Stimulated activated CD8-positive, alpha-beta memory T cell treated with anti-CD3 and anti-CD28 coated beads, Interleukin-4, amount 100 ng/mL, for 24 hours (primary cell): ENCODE measurements at places on chromosomes 6 and 20.

DNA sequence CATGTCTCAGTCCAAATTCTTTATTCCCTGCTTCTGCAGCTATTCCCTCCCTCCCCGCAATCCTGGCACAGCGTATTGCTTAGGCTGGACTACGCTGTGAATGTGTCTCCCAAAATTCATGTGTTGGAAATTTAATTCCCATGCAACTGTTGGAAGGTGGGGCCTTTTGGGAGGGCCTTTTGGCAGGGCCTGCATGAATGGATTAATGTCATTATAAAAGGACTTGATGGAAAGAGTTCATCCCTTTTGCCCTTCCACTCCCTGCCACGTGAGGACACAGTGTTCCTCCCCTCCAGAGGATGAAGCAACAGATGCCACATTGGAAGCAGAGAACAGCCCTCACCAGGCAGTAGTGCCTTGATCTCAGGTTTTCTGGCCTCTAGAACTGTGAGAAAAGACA lies 20.4 kb upstream of the NOTCH4 start:
- DNase-seq, result no peak

GRCh38 chr6:34522761-34523160 lies 33.4 kb downstream of the SPDEF start:
- DNase-seq, result no peak

GRCh38 chr20:19658137-19658536 lies 99.9 kb upstream of the RIN2 start:
- DNase-seq, result no peak

GRCh38 chr6:10405513-10405900 lies 9.4 kb downstream of the TFAP2A start:
- DNase-seq, result no peak

GRCh38 chr20:48674461-48674860 lies 153.3 kb downstream of the PREX1 start:
- DNase-seq, result no peak

DNA sequence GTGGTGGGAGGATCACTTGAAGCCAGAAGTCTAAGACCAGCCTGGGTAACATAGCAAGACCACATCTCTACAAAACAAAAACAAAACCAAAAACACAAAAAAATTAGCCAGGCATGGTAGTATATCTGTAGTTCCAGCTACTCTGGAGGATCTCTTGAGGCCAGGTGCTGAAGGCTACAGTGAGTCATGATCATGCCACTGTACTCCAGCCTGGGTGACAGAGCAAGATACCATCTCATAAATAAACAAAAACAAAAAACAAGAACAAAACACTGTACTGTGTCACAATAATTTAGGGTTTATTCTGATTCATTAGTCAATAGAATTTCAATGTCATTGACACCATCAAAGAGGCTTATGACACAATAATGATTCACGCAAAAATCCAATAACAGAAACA lies 1121.7 kb upstream of the MAP3K7 start:
- no peak for DNase-seq

DNA sequence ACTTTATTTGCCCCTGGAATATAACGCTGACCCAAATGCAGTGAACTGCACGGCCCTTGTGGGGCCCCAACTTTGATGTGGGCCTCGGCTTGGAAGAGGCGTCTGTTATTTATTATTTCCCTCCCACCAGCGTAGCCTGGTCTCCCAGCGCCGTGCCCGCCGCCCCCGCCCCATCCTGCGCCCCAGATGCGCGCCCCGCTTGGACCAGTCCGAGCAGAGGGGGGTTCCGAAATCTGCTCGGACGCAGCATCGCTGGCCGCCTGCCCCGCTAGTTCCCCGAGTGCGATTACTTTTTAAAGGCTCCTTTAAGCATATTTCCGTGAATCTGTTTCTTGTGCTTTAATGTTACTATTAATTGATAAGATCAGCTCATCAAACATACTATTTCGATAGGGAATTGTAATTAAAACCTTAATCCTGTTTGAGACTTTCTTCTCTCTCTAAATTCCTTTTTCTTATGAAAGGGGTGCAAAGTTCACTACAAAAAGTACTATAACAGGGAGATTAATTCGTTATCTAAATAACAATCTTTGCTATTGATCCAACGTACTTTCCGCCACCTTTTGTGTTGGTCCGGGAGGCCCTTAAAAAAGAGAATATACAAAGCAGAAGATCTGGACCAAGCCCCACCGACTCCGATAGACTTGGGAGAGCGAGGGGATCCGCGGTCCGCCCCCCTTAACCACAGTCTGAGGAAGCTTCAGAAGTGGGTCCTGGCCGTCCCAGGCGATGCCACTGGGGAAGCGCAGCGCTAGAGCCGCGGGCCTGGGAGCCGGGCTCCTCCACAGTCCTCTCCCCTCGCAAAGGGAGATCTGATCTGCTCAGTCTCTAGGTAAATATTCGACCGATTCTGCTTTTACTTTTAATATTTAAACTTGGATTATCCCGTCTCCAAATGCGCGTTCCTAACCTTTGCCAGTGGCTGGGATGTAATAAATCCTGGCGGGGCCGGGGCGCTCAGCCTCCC lies 10.2 kb downstream of the POU3F2 start:
- DNase-seq, result no peak

DNA sequence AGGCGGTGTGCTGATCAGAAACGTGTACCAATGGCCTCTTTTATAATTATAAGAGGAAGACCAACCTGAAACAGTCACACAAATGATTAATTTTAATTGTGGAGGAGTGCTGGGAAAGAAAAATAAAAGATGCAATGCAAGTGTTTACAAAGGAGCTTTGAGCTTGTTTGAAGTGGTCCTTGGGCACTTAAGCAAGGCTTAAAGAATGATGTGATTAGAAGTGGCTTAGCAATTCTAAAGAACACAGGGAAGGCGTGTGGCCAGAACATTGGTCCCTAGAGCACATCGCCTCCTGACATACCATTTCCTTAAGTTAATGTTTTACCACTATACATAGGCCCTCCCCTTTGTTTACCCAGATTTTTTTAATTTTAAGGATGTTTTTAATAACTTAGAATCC lies 26.1 kb downstream of the PTPN1 start:
- DNase-seq, result no peak

DNA sequence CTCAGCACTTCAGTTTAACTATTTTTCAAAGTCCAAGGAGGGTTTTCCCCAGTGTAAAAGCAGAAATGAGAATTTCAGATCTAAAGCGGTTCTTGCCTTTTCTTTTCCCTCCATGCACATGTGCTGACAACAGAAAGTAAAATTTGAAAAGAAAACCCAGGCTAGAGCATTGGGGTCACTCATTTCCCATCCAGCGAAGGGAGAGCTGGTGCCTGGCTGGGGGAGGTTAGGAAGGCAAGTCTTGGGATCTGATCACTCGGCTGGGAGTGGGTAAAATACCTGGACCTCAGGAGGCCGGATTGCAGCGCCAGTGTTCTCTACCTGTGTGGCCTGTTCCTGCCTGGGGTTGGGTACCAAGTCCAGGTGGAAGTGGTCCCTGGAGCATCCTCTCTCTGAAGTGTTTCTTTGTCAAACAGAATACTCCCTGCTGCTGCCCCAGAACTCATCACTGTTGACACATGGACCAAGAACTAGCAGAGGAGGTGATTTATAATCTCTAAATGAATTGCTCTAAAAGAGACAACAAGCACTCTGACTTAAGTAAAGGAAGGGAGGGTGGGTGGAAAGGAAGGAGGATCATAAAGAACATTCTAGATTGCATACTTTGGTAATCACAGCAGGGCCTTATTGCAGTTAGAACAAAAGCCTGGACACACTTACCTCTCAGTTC lies 136.0 kb downstream of the MTHFD1L start:
- DNase-seq, result no peak

GRCh38 chr6:169894377-169894960 lies 143.0 kb downstream of the ERMARD start:
- DNase-seq, result no peak

GRCh38 chr6:34852406-34853085 lies 35.3 kb downstream of the TAF11 start:
- no peak for DNase-seq

- DNase-seq, result no peak
Measured at GRCh38 chr6:41942067-41942851, 651 bp upstream of the CCND3 start.

DNA sequence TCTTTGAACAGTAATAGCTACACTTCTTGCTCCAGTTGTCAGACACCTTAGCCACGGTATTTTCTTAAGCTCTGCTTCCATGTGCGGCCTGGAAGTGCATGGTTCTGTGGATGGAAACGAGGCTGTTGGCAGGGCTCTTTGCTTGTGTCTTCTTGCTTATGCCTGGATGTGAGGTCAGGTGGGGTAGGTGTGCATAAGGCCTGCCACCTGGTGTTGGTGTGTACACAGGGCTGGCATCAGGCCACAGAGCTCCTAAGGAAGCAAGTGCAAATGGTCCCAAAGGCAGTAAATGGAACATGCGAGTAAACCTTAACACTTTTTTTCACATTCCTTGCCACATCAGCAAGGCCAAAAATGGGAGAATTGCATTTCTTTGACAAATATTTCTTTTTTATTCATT lies 158.1 kb upstream of the GMDS start:
- no peak for DNase-seq

DNA sequence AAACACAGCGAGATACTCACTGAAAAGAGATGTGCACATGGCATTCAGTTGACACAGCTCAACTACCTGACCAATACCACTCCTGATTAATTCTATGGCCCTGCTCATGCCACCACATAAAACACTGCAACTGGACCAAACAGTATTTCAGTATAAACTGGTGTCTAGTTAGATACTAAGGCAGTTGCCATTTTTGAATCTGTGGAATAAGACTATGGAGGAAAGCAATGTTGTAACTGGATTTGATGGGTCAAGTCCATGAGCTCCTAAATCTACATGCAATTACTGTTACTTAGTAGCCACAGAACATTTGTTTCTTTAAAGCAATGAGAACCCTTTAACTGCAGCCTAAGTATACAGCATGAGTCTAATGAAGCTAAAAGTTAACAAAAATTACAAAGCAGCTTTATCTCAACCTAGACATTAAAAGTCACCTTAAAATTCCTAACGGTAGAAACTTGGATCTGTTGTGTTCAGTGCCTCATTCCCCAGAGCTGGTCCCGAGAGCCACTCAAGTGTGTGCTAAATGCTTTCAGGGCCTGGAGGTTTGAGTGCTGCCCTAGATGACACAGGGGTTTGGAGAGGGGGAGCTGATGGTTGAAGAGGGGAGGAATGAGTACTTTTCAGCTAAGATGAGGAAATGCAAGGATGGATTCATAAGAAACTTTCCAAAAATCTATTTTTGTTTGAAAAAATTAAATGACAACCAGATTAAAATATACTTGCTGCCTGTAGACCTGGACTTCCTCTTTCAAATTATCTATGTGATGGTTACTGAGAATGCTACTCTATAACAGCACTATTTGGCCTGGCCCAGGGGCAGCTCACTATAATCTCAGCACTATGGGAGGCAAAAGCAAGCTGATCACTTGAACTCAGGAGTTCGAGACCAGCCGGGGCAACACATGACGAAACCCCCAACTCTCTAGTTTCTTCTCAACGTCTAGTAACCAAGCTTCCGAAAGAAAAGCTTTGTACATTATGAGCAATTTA lies 15.6 kb downstream of the SNX5 start:
- DNase-seq, result no peak

GRCh38 chr6:160435935-160436334 lies 87.8 kb downstream of the SLC22A3 start:
- DNase-seq, result no peak

DNA sequence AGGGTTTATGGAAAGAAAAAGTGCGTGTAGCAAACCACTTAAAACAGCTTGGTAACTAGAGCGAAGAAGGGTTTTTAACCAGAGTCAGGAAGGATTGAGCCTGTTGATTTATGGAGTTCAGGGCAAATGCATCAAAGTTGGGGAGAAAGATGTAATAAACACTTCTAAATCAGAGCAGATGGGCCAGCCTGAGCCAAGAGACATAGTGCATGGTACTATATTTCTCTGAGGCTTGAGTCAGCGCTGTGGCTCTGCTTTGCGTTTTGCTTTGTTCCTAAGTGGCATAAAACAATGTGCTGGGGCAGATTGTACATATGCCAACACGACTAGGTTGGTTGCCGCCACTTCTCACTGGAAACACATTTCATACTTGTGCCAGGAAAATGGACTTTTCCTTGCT lies 111.3 kb downstream of the BCKDHB start:
- no peak for DNase-seq

- no peak for DNase-seq
Measured at GRCh38 chr6:112618849-112619248, 271.7 kb downstream of the RFPL4B start.

DNA sequence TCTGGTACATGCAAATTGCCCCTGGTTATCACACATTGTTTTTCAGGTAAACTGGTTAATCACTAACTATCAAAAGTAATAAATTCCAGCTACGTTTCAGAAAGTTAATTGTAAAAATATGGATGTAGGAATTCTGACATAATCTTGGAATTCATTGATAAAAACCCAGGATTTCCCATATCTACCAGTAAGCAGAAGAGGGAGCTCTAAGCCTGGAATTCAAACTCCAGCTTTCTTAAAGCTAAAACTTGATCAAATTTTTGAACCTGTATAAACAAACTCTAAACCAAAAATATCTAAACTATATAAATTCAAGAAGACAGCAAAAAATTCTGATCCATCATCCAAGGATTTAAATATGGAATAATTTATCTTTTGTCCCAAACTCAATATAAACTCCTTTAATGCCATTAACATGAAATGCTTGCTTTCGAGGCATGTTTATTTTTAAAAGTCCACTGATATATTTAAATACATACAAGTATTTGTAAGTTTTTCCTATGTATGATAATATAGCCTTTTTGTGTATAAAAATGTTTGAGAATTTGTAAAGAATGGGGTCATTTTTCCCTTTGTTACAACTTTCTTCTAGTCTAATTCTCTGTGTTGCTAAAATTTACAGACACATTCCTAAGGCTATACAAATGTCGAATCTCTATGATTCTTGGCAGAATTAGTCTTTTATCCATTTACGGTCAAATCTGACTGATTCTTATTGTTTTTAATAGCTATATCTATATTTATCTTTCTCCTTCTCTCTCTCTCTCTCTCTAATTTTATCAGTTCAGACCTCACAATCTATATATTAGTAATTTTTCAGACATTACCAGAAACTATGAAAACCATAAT lies 91.4 kb upstream of the RNF217 start:
- DNase-seq, result no peak

- DNase-seq, result no peak
Measured at GRCh38 chr20:59469267-59470252, 134.8 kb upstream of the PHACTR3 start.
